ENCODE measurements at places on chromosomes 4 and X.
A peak's percentile ranks its signal among the peaks of the same experiment; 100 is the strongest.

DNA sequence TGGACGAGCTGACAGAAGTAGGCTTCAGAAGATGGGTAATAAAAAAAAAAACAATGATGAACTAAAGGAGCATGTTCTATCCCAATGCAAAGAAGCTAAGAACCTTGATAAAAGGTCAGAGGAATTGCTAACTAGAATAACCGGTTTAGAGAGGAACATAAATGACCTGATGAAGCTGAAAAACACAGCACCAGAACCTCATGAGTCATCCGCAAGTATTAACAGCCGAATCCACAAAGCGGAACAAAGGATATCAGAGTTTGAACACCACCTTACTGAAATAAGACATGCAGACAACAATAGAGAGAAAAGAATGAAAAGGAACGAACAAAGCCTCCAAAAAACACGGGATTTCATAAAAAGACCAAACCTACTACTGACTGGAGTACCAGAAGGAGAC lies 10.5 kb downstream of the NELFA start:
- DNase-seq, result no peak

GRCh38 chr4:77043507-77044136 lies 32.2 kb downstream of the CCNI start:
- DNase-seq, result no peak

- DNase-seq, result peak; percentile 29
Observed at GRCh38 chrX:85243761-85244449, at the start of the genes SATL1 and ZNF711. SATL1 (minus strand) TSS chrX:85243779; CDS start chrX:85108968, 134,811 bp downstream. ZNF711 (plus strand) TSS chrX:85243991; CDS start chrX:85247573, 3,582 bp downstream.

- no peak for DNase-seq
Observed at GRCh38 chrX:39361736-39362135, 560.5 kb downstream of the MID1IP1 start.

- DNase-seq, result peak; percentile 91
Observed at GRCh38 chrX:67780694-67781109, 236.9 kb downstream of the AR start.

- DNase-seq, result no peak
Observed at GRCh38 chr4:2691952-2692435, 64.1 kb downstream of the TNIP2 start.

DNA sequence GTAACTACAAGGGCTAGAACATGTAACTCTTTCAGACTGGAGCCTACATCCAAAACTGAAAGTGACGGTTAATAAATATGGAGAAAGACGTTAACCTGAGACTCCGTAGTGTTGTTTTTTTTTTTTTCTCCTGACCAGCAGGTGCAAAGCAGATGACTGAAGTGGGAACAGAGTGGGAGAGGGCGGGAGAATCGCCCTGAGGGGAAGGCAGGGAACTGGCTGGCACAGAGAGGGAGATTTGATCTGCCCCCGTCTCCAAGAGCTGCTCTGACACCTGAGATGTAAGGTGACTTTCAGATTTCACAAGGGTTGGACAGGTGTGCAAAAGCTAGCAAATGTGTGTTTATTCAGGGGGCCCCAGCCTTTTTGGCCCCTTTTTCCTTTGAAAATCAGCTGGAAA lies 180.2 kb downstream of the PALLD start:
- no peak for DNase-seq

- DNase-seq, result no peak
Observed at GRCh38 chr4:17187003-17187402, 288.6 kb upstream of the LDB2 start.
